ENCODE measurements at places on chromosomes 5 and 9.

GRCh38 chr9:136558373-136558772, 12.5 kb upstream of the NOTCH1 start:
- no peak for DNase-seq

DNA sequence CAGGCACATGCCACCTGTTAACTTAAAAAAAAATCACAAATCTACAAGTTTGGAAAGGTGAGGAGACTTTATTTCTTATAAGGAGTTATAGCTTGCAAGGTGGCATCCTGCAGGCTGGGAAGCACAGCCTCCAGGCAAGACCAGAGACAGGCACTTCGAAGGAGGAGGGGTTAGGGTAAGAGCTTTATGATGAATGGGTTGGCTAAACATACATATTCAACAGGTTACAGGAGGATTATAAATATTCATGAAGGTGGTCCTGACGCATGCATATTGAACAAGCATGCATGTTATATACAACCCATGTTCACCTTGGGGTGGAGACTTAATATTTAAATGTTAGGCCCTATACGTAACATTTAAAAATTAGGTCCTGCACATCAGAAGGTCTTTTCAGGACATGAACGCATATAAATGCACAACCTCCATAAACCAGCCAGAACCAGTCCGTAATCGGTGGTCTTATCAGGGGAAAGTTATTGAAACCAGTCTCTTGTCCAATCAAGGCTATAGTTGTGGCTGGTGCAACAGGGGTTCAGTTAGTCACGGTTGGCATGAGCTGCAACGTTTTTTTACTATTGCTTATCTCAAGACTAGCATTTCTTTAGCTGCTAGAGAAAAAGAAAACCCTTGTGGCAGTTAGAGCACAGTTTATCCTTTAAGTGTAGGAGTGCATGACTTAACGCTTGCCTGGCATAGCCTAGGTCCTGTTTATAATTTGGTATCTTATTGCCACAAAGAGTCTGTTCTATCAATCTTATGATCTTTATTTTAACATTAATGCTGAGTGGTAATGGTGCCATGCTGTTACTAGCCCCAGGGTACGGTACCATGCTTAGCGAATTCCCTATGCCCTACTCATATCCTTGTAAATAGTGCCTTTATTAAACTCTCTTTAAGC, 72.7 kb downstream of the C9orf57 start:
- DNase-seq, result no peak

- no peak for DNase-seq
Measured at GRCh38 chr9:35714579-35715252, 17.3 kb downstream of the TLN1 start.

- DNase-seq, result no peak
Measured at GRCh38 chr9:105968811-105969466, 274.6 kb downstream of the TMEM38B start.

- no peak for DNase-seq
Measured at GRCh38 chr5:55327281-55327680, 19.5 kb downstream of the MTREX start.

- no peak for DNase-seq
Measured at GRCh38 chr9:99166149-99166548, 55.6 kb downstream of the ALG2 start.

DNA sequence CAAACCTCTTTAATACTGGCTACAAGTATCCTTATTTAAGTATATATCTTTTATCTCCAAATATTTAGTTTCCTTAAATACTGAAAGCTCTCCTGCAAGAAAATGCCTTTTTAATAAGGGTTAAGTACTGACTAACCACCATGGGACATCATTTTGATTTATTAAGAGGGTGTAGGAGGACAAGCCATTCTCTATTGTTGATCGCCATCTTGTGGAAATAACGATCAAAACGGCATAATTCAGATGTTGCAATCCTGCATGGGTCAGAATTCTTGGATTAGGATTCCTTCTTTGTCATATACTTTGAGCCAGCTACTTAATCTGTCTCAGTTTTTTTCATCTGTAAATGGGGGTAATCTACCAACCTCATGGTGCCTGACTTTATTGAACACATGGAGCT, 28.7 kb upstream of the C5orf46 start:
- peak; percentile 91 for DNase-seq

DNA sequence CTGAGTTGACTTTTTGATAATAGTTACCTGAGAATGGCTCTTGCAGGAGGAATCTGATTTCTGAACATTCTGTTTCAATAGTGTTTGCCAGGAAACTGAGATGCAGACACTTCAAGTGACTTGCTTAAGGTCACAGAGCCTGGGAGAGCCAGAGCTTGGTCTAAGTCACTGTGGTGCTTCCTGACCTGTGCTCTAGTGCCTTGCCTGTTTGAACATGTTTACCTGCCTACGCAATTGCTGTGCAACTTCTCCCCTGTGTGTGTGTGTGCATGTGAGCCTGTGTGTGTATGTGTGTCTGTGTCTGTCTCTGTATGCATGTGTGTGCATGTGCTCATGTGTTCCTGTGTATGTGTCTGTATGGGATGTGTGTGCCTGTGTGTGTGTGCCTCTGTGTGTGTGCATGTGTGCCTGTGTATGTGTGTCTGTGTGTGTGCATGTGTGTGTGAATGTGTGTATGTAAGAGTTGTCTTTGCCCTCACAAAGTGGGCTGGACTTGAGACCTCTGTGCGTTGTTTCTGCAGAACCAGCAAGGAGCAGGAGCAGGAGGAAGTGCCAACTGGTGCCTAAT, 185.8 kb downstream of the GADD45G start:
- peak; percentile 5 for DNase-seq

DNA sequence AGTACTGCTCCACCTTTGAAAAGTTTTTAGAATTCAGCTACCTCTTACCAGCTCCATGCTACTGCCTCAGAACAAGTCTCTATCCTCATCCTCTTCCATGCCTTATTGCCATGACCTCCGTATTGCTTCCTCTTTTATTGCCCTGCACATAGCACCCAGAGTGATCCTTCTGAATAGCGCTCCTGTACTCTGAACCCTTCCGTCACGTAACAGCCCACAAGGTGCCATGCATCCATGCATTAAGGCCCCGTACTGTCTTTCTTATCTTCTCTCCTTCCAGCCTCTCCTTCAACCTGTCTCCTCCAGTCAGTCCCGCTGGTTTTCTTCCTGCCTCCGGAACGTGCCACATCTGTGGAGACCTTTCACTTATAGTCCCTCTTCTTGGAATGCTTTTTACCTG, 273.3 kb upstream of the SEMA6A start:
- DNase-seq, result no peak

DNA sequence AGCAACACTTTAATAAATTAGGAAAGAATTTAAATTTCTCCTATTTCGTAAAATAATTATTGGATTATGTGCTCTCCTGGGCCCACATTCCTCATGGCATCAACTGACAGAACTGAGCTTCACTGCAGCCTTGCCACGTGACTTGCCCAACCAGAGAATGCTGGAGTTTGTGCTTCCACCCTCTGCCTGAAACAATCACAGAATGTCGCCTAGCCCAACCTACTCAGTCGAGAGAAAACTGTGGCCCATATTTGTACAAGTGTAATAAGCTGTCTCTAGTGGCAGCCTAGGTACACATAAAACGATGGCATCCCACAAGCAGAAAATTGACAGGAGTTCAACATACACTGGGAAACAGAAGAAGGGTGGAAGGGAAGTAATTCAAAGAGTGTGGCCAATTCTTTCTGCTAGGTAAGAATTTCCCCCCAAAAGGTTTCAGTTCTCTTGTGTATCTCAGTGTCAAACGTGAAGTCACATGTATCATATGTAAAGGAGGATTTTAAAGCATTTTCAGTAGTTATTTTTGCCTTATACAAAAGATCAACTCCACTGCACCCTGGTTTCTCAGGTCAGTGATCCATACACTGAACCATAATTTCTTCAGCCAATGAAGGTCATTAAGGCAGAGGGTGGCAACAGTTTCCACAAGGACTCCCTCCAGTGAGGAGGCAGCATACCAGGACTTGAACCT, 41.7 kb downstream of the ZNF608 start:
- DNase-seq, result no peak

- no peak for DNase-seq
Measured at GRCh38 chr5:61563401-61563800, 231.3 kb downstream of the ZSWIM6 start.

DNA sequence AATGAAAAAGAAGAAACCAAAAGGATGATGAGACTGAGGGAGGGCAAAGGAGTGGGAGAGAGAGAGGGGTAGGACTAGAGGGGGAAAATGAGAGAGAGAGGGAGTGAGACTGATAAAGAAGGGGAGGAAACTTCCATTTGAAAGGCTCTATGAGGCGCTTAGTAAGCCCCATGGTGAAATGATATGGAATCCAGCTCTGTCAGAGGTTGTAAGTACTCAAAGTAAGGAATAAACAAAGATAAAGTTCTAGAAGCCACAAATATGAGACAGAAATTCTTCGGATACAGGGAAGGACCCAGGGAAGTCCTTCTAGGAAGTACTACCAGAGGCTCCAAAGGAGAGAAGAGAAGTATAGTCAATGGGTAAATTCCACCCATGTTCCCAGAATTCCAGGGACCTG, 21.7 kb upstream of the VLDLR start:
- DNase-seq, result no peak

DNA sequence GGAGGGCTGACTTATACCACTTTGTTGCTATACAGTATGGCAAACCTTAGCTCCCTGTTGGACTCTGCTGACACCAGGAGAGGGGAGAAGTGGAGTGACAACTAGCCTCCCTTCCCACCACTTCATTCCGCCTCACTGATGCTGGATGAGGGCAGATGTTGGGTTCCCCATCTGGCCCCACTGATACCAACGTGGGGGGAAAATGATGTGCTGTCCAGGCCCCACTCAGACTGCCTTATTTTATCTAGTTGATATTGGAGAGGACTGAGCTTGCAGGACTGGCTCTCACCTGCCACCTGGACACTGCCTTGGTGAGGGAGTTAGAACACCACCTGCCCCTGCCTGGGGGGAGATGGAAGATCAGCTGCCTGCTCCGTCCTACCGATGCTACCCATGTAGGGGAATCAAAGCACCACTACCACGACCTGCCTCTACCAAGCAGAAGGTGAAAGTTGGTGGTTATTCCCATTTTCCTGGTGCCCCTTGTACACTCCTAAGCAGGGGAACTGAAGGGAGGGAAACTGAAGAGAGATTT, 292.1 kb downstream of the GADD45G start:
- no peak for DNase-seq

DNA sequence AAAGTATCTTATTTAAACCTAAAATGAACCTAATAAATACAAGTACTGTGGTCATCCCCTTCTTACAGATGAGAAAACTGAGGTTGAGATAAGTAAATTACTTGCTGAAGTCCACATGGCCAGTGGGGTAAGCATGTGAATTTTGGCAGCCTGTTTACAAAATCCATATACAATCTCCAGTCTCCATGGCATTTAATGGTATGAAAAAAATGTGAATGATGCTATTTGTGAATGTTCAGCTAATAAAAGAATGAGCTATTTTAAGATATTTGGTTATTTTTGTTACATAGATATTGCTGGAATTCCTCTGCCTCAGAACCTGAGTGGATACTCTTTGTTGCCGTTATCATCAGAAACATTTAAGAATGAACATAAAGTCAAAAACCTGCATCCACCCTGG, 19.3 kb upstream of the GPR150 start:
- no peak for DNase-seq

DNA sequence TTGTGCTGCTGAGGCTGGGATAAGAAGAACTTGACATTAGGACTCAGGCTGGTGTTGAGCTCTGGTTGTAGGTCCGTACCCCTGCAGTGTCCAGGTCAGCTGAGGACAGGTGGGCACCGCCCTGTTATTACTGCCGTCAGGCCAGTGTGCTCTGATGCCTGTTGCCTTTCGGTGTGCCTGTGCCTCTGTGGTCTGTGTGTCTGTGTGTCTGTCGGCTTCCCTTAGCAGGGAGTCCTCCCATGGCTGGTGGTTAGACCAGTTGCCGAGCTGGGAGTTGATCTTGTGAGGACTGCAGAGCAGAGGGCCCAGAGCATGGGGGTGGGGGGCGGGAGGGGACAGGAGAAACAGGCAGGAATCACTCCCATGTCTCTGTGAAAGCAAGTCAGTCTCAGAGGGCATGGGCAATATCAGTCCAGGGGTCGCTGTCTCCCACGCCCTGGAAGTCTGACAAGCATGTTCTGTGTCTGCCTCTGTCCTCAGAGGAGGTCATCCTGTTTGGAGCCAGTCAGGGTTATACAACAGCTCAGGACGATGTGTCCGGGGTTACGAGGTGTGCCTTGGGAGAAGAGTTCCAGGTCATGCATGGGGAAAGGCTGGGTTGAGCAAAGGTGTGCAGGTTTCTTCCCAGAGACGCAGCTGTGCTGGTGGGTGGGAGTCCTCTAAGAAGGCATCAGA, 67.3 kb upstream of the GARNL3 start:
- no peak for DNase-seq

DNA sequence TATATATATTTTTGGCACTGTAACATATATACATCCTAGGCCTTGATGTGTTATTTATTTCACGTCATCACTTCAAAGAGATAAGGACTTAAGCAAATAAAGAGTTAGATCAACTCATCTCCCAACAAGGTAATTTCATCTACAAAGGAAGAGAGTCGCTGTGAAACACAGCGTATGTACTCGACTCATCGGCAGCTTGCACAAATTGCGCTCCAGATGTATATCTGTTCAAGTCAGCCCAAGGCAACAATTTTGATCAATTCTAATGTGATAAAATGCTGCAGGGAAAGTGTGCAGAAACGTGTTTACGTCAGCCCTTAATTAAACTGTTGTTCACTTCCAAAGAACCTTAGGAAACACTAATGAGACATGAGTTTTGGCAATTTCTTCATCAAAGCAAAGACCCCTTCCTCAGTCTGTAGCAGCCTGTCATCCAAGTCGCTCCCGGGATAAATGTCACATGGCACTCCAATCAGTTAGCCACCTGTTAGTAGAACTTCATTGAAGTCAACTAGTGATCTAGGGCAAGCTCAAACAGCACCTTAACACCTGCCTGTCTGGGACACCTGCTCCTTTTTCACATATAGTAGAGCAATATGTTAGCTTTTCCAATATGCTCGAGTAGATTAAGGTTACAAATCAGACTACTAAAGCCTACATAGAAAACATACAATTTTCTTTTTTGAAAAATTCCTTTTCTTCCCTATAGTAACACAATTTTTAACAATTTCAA, 182.4 kb downstream of the NFIB start:
- no peak for DNase-seq

DNA sequence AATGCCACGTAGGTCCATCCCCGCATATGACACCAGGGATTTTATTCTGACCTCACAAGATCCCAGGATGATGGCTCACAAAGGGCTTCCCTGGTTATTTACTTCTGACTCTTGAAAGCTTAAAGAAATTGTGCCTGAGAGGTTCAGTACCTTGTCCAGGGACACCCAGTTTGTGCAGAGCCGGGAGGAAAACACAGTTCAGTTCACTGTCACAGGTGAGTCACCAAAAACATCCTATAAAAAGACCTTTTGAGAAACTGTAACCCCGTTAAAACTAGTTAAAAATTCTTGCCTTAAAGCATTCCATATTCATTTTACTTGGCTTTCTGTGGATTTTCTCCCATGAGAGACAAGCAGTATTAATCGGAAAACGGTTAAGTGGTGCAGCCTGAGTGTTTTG, 56.6 kb downstream of the ZNF510 start:
- no peak for DNase-seq
